ENCODE measurements at places on chromosomes 13 and 19.

DNA sequence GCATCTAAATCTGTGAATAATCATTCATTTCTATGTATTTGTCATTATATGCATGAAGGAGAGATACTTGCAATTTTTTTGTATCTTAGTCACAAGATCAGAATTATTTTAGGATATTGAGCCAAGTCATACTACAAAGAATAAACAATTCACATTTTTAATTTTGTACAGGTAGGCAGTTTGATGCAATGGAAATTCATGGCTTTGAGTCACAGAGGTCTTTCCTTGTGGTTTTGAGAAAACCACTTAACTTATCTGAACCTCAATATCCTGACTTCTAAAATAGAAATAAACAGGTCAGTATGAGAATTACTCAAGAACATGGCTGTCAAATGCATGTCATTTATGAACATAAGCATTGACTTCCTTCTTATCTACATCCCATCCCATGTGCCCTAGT lies 221.4 kb upstream of the SLC10A2 start:
- no peak for DNase-seq

- DNase-seq = no peak
Measured at GRCh38 chr19:44055870-44056269, 4.0 kb downstream of the ZNF223 start.

- DNase-seq = no peak
Measured at GRCh38 chr13:113357529-113357928, 6.4 kb downstream of the GRTP1 start.

DNA sequence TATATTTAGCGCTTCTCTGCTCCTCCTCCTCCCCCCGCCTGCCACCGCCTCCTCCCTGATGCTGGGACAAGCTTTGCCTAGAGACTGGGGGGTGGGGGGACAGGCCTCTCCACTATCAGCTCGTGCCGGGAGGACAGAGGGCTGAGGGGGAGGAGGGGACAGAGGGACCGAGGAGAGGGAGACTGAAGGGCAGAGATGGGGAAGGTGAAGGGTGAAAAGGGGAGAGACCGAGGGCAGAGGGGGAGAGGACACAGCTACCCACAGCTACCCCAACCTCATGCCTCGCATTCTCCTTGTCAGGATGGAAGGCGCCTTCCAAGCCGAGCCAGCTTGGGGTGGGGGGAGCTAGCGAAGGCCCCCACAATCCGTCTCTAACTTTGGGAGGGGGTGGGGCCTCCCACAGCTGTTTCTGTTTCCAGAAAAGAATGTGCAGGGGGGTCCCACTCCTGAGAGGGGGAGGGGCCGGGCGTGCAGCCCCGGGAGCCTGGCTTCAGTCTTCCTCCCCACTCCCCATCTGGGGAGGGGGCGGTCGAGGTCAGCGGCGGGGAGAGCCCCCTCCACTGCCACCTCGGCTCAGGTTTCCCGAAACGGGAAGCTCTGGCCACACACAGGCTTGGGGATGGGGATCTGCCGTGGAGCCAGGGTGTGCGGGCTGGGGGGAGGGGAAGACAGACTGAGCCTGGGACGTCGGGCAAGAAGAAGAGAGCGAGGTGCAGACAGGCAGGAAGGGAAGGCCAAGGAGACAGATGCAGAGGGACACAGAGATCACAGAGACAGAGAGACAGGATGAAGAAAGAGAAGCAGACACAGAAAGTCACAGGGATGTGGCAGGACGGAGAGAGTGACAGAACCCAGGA lies 1.6 kb downstream of the DACT3 start:
- DNase-seq = peak; percentile 81

- DNase-seq = peak; percentile 65
Measured at GRCh38 chr19:18785179-18786124, 5.7 kb downstream of the COMP start.

DNA sequence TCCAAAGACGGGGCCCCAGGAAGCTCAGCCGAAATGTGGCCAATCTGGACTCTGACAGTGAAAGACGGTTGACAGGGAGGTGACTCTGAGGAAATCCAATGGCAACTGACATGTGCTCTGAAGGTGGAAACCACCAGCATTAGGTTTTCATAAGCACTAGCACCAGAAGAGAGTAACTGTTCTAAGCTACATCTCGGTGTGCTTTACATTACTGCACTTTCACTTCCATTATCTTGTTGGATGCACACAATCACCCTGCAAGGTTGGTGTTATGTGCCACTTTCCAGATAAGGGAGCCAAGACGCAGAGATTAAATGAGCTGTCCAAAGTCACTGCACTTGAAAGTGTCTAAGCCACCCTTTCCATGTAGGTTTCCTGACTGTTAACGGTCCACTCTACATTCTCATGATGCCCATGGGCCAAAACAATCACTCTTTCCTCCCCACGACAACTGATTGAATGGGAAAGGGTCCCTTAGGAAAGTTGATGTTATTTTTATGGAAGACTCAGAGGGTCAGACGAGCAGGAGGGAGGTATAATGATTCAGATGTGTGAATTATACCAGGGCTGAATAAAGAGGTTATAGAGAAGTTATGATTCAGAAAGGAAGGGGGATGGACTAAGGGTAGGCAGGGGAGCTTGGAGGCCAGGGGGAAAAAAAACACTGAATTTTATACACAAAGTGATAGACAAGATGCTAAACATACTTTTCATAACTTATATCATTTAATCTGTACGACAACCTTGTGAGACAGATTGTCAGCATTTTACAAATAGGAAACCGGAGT lies 52.8 kb downstream of the RUBCNL start:
- no peak for DNase-seq

- DNase-seq = peak; percentile 41
Measured at GRCh38 chr13:78054157-78054556, 135.5 kb upstream of the EDNRB start.

- no peak for DNase-seq
Measured at GRCh38 chr13:35283856-35284255, 192.6 kb downstream of the MAB21L1 start.

GRCh38 chr13:60922576-60923231 lies 492.9 kb downstream of the PCDH20 start:
- DNase-seq = no peak

- no peak for DNase-seq
Measured at GRCh38 chr13:32136061-32136460, 104.5 kb downstream of the FRY start.
